ENCODE measurements at places on chromosomes 12 and 14. TPM values are rescaled to one million over a fixed set of nuclear protein-coding genes. Genes with fewer than 3 reads are reported as not detected.

SLC2A3 gene
- total RNA-seq: 9.6 TPM

COX8C gene
- not detected for total RNA-seq

CLEC1B gene
- total RNA-seq: not detected

SEC23A gene
- 62.3 TPM for total RNA-seq

PTGER2 gene
- total RNA-seq: 2.3 TPM

SLC2A14 gene
- total RNA-seq: 3.6 TPM

PKP2 gene
- 31.9 TPM for total RNA-seq

CYP46A1 gene
- total RNA-seq: 1.3 TPM

STYK1 gene
- not detected for total RNA-seq

RDH12 gene
- 3.6 TPM for total RNA-seq

NINJ2 gene
- 0.78 TPM for total RNA-seq

PRICKLE1 gene
- 3.6 TPM for total RNA-seq

SMIM41 gene
- total RNA-seq: 0.26 TPM

TAS2R20 gene
- 2.6 TPM for total RNA-seq

TMTC2 gene
- total RNA-seq: 10.4 TPM

PGF gene
- 2.3 TPM for total RNA-seq

KRT5 gene
- total RNA-seq: 0.52 TPM

KRT3 gene
- not detected for total RNA-seq

SLC25A47 gene
- not detected for total RNA-seq

CLEC6A gene
- total RNA-seq: not detected

KCNK10 gene
- 1.6 TPM for total RNA-seq

ADAM21 gene
- total RNA-seq: not detected

AQP6 gene
- total RNA-seq: not detected

PPM1H gene
- total RNA-seq: 6.3 TPM

DEGS2 gene
- 10.5 TPM for total RNA-seq

RAB21 gene
- total RNA-seq: 4.3 TPM

TMEM233 gene
- not detected for total RNA-seq

SNX6 gene
- 28.8 TPM for total RNA-seq

PTPN6 gene
- 19.4 TPM for total RNA-seq

FAM181A gene
- not detected for total RNA-seq

KRT75 gene
- total RNA-seq: not detected

MGST1 gene
- 132 TPM for total RNA-seq

KICS2 gene
- total RNA-seq: 50.4 TPM

OTX2 gene
- not detected for total RNA-seq

MMP17 gene
- total RNA-seq: 6.7 TPM

DDN gene
- total RNA-seq: not detected

ZNF605 gene
- 10.4 TPM for total RNA-seq

COPZ1 gene
- total RNA-seq: 71.3 TPM

TBC1D30 gene
- 68.7 TPM for total RNA-seq

MTRFR gene
- total RNA-seq: 4.9 TPM

ACVRL1 gene
- total RNA-seq: 37.1 TPM

GNPNAT1 gene
- 27.0 TPM for total RNA-seq

HOXC4 gene
- not detected for total RNA-seq

SOAT2 gene
- not detected for total RNA-seq

AMDHD1 gene
- total RNA-seq: 4.4 TPM

LMNTD1 gene
- total RNA-seq: 21.4 TPM

KRT6A gene
- total RNA-seq: not detected

KRT78 gene
- not detected for total RNA-seq

KLRG1 gene
- 0.78 TPM for total RNA-seq

CCDC198 gene
- 97.8 TPM for total RNA-seq

HOTAIR gene
- not detected for total RNA-seq

TTLL5 gene
- 21.8 TPM for total RNA-seq

All from body of pancreas (tissue), 4 donors.